ENCODE measurements at places on chromosomes 2 and 18.

GRCh38 chr2:9174771-9175437, 31.7 kb upstream of the ASAP2 start:
- no peak for DNase-seq

- no peak for DNase-seq
These were observed 11.8 kb downstream of the SERPINB8 start for GRCh38 chr18:63981719-63982118.

GRCh38 chr18:37546272-37546537, 19.4 kb downstream of the CELF4 start:
- no peak for DNase-seq

- no peak for DNase-seq
These were observed 34.2 kb downstream of the CERS6 start for GRCh38 chr2:168490015-168490874.

GRCh38 chr2:160220026-160220425, 20.0 kb upstream of the ITGB6 start:
- no peak for DNase-seq

DNA sequence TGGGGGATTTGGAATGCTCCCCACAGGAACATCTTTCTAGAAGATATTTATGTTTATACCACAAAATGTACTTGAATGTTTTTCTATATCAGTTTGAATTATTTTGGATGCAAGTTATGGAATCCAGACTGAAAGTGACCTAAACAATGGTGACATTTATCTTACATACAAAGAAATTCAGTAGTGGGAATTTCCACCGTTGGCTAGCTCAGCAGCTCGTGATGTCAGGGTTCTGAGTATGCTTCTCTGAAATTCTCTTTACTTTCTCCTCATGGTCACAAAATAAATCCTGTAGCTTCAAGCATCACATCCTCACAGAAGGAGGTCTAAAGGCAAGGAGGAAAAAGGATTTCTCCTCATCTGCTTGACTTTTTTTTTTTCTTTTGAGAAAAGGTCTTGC, 105.3 kb downstream of the AKAIN1 start:
- no peak for DNase-seq

GRCh38 chr2:144086965-144087364, 433.0 kb downstream of the ZEB2 start:
- no peak for DNase-seq

DNA sequence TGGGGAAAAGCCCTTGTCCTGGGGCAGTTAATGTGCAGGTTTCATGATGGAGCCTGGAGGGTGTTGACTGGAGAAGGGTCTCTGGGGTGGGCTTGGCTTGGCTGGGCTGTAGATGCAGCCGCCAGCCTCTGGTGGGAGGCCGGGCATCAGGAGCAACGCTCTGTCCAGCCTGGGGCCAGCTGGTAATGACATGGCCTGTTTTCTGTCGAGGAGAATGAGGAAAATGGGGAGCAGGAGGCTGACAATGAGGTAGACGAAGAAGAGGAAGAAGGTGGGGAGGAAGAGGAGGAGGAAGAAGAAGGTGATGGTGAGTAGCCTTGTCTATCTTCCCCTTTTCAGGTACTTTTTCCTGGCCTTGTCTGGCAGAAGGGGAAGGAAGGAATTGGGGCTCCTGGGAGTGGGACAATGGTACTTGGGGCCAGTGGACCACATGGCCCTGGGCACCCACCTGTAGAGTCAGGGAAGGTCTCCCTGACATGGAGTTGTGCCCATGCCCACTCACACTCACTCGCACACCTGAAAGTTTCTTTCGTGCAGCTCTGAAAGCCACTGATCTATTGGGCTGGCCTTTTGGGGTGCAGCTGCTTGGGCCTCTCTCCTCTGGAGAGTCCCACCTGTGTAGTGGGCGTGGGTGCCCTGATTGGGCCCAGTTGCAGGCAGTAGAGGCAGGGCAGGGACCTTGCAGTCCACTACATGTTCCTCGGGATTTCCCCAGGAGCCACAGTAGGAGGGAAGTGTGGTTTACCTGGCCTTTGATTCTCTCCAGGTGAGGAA, 3.5 kb downstream of the PTMA start:
- no peak for DNase-seq

DNA sequence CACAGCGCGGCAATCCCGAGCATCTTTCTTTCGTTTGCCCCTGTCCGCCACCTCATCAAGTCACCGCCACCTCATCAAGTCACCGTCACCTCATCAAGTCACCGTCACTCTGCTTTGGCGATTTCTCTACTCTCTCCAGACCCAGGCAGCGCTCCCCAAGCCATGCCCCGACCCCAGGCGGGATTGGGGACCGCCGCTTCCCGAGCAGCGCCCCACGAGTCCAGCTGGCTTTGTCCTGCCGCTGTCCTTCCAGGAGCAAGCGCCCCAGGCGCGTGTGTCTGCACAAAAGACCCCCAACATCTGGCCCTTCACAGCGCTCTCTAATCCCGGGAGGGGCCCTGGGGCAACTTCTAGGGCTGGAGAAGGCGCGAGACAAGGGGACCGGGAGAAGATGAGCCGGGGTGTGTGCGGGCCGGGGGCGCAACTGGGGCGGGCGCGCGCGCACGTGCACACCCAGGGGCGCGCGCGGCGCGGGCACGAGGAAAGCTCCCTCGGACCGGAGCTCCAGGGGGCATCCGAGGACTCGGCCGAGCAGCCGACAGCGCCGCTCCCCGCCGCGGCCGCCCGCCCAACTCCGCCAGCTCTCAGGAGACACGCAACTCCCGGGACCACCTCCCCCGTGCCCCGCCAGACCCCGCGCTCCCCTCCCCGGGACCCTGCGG, 633 bp upstream of the RNF152 start:
- peak; percentile 57 for DNase-seq

DNA sequence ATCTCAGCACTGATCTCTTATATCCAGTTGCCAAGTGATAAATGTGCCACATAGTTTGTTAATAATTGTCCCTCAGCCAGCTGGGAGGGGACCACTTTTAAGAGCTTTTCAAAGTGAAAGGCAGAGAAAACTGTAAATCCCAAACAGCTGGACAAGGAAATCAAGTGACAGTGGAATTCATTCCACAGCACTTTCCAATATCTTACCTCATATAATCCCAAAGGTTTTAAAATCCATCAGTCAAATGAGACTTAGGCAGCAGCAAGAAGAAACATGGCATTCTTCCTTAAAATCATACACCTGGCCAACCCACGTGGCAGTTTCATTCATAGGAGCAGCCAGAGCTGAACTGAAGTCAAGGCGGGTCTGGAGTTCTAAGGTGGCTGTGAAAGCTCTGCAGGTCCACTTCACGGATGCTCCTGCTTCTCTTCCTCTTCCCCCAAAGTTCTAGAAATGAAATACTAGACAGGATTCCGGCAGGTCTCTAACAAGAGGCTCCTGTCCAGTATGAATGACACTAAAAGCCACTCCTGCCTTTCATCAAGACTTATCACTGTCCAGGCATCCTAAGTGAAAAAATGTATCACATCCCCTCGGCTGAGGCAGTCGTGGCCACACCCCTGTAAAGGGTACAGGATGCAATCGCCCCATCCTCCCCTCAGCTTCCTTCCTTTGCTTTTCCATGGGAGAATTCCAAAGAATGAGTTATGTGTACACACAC, 190.4 kb upstream of the STK17B start:
- DNase-seq = no peak

GRCh38 chr2:181682026-181682789, 1.9 kb upstream of the NEUROD1 start:
- DNase-seq = no peak

- no peak for DNase-seq
These were observed 31.5 kb upstream of the SLC4A10 start for GRCh38 chr2:161592713-161593112.

GRCh38 chr18:8937160-8938094, 165.1 kb upstream of the NDUFV2 start:
- no peak for DNase-seq

DNA sequence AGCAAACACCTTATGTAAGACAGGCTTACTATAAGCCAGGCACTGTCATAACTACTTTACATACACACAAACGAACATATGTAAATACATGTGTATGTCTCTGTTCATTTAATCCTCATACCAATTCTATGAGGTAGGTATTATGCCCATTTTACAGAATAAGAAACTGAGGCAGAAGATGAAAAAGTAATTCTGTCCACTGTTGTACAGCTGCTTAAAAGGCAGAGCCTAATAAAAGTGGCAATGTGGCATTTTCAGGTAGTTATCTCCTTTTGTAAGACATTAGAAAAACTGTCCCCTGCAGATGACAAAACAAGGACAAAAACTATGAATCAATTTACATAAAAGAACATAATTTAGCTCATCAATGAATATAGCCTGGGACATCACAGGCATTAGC, 69.9 kb downstream of the PLEKHM3 start:
- no peak for DNase-seq

- DNase-seq = no peak
These were observed 100.7 kb downstream of the RAPGEF4 start for GRCh38 chr2:172836347-172836821.

DNA sequence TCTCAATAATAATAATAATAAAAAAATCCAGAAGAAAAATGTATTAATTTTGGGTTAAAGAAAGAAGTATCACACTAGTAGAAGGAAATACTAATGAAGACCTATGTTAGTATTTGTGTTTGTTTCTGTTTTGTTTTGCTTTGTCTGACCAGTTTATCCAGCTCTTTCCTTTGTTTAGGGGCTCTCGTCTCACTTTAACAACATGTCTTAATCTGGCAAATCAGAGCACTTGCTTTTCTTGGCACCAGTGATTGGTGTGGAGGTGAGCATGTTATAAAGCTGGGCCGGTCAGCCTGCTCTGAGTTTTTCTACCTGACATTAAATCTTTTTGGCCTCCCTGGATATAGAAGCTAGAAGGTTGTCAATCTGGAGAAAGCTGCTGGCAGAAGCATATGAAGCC, 15.1 kb upstream of the MEX3C start:
- no peak for DNase-seq

GRCh38 chr2:129011466-129012061, 692.9 kb upstream of the HS6ST1 start:
- no peak for DNase-seq

DNA sequence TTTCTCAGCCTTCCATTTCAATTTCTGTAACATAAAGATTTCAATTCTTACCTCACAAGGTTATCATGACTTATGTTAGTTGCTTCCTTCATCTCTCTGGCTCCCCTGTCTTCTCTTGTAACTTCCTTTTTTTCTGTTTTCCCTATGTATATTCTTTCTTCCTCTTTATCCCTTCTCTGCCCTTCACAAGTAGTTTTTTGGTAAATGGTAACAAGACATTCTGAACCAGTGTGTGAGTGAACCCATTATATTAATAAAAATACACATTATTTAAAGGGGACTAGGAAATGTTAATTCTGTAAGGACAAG, 8.4 kb downstream of the ACSL3 start:
- DNase-seq = no peak

DNA sequence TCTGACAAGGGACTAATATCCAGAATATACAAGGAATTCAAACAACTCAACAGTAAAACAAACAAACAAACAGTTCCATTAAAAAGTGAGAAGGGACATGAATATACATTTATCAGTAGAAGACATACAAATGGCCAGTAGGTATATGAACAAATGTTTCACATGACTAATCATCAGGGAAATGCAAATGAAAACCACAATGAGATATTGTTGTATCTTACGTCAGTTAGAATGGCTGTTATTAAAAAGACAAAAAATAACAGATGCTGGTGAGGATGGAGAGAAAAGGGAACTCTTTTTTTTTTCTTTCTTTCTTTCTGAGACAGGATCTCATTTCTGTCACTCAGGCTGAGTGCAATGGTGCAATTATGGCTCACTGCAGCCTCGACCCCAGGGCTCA, 175.5 kb downstream of the CAMKMT start:
- DNase-seq = no peak

GRCh38 chr18:77147418-77147852, 14.9 kb upstream of the MBP start:
- no peak for DNase-seq

DNA sequence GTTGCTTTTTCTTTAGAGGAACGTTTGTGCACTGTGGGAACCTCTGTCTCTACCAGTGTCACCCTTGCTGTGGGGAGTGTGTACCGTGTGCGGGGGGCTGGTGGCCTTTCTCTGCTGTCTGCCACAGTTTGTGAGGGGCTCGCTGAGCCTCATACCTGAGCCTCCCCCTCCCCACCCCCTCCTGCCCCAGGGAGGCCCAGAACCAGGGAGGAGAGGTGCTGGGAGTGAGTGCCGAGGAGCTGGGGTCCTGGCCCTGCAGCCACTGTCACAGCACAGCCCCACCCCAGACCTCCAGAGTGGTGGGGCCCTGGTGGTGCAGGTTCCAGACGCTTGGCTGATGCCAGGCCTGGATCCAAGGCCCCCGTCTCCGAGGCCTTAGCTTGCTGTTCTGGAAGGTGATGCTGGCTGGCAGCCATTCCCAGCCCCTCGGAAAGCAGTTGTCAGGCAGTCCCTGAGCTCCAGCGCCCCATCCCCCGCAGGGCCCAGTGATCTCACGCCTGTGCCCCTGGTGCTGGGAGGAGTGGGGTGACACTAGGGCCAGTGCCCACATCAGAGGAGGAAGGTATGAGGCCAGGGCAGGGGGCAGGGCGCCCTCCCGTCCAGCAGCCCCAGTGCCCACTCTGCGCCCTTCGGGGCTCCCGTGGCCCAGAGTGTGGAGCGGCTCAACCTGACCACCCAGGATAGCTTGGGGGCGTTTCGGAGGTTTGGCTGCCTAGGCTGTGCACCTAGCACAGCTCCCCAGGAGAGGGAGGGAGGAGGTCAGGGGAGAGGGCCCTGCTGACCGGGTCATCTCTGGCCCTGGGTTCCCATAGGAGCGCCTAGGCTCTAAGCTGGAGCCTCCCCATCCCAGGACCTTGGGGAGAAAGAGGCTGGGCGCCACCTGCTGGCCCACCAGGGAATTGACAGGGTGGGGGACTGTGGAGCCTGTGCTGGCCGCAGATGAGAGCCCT, 53.0 kb upstream of the ALPP start:
- DNase-seq = no peak

GRCh38 chr18:31497836-31498573, at the start of gene DSG2:
Gene DSG2, plus strand, starts transcription at chr18:31498177. Its CDS starts 75 bp downstream, at chr18:31498252.
- no peak for DNase-seq

DNA sequence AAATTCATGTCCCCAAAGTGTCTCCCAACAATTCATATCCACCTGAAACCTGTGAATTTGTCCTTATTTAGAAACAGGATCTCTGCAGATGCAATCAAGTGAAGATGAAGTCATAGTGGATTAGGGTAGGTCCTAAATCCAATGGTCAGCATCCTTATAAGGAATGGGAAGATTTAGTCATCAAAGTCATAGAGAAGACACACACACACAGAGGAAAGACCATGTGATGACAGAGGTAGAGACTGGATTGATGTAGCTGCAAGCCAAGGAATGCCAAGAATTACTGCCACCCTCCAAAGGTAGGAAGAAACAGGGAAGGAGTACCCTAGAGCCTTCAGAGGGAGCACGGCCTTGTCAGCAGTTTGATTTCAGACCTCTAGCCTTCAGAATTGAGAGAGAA, 17.7 kb downstream of the ADD2 start:
- no peak for DNase-seq

- DNase-seq = no peak
These were observed 291.8 kb upstream of the CHAC2 start for GRCh38 chr2:53475766-53476165.

DNA sequence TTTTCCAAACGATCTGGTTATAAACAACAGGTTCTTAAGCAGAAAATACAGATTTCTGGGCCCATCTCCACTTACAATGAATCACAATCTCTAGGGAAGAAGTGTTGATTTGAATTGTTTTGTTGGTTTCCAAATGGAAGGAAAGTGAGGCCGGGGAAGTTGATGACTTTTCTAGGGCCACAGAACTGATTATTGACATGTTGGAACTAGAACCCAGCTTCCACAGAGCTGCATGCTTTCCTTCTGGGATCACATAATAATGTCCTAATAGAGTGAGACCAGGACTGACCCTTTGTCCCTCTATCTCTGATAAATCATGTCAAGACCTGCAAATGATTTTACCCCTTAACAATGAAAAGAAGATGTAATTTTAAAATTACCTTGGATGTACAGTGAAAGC, 332.2 kb downstream of the OSR1 start:
- DNase-seq = no peak
